Stimulated activated CD4-positive, alpha-beta T cell treated with anti-CD3 and anti-CD28 coated beads, Interleukin-15, amount 100 ng/mL, for 24 hours (primary cell): ENCODE measurements at places on chromosomes 12 and 14.

DNA sequence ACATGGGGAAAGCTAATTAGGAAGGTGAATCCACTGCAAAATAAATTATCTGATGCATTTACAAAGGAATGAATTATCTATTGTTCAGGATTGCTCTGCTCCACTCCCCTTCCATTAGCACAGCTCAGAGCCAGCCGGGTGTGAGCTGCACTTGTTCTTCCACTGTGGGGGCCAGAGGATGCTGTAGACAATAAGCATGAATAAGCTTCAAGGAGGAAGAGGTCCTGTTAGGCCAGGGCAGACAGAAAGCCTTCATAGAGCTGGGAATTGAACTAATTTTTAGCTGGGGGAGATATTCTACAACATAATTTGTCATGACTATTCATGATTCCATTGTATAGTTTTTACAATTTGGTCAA, 137.6 kb upstream of the MAX start:
- no peak for DNase-seq

DNA sequence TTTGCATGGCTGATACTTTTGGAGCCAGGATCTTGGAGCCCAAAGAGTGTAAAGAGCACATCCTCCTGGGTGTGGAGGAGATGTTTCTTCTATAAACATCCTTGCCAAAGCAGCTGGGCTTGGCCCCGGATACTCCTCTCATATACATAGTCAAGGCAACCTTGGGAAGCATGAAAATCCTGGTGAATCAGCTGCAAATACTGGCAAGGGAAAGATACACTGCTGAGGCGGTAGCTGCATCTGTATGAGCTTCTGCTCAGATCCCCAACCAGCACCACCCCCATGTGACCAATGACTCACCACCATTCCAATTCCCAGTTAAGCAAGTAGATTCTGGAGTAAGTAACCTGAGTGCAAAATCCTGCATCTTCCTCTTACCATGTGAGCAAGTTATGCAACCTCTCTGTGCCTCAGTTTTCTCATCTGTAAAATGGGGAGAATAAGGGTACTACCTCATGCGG, 567.4 kb downstream of the MED13L start:
- no peak for DNase-seq

DNA sequence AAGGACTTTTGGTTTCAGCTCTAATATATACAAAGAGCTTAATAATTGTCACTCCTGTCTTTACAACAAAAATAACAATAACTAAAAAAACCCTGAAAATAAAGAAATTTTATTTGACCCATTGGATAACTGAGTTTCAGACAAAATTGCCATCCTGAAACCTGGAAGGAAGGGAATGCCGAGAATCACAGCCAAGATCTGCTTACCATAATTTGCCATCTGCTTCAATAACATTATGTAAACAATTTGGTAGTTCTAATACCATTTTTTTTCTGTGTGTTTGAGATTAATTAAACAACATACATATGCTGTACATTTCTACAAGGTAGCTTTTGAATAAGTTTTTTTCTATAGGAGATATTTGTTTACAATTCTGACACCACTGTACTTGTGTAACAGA, 596.3 kb upstream of the MGAT4C start:
- no peak for DNase-seq

- no peak for DNase-seq
These were observed 12.9 kb downstream of the CREBL2 start for GRCh38 chr12:12624498-12624992.

GRCh38 chr12:88617352-88617751, 37.1 kb upstream of the KITLG start:
- no peak for DNase-seq

GRCh38 chr12:64911912-64912311, 87.5 kb downstream of the TBC1D30 start:
- DNase-seq, result no peak

GRCh38 chr12:26179826-26180225, 15.5 kb upstream of the SSPN start:
- DNase-seq, result no peak

DNA sequence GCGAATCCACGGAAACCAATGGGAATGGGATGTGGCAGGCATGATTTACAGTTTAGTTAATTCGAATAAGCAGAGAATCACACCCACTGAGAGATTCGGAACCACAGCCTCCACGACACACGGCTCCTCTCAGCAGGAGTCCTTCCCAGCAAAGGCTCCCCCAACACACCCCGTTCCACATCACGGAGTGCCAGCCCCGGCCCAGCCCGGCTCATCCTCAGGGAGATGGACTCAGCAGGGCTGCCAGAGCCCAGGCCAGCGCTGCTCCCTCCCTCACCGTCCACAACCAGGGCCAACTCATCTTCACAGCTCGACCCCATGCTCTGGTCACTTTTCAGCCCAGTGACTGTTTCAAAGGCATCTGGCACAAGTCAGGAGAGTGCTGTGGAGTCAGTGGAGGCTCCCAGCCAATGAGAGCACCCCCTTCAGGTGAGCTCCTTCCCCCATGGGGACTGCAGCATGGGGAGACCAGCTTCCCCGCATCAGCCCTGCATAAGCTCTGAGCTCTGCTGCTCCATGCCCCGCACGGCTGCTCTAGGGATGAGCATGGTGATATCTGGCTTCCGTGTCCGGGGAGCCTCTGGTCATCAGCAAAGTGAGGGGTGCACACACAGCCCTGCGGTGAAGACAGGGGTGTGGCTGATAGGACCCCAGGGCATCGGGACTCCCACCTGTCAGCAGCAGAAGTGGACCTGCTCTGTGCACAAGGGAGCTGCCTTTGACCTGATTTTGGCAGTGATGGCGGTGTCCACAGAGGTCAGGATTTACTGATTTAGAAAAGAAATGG, 238.8 kb upstream of the SFSWAP start:
- no peak for DNase-seq

GRCh38 chr14:105470350-105471296, 4.0 kb upstream of the CRIP2 start:
- DNase-seq, result no peak

GRCh38 chr14:31010935-31011334, 14.5 kb upstream of the AP4S1 start:
- DNase-seq, result no peak

DNA sequence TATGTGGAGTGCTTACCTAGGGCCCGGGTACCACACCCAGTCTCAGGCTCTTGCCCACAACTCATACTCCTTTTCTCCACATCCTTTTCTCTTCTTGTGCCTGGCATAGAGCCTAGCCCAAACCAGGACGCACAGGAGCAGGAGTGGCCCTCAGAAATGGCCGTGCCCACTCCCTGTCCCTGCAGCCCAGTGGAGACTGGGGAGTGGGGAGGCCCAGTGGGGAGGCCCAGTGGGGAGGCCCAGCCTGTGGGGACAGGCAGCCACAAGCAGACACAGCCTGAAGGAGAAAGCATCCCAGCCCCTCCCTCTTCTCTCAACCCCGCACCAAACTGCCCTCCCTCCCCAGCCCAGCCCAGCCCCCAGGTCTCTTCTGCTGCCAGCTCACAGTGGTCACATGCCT, 196.8 kb downstream of the KIF26A start:
- DNase-seq, result no peak

DNA sequence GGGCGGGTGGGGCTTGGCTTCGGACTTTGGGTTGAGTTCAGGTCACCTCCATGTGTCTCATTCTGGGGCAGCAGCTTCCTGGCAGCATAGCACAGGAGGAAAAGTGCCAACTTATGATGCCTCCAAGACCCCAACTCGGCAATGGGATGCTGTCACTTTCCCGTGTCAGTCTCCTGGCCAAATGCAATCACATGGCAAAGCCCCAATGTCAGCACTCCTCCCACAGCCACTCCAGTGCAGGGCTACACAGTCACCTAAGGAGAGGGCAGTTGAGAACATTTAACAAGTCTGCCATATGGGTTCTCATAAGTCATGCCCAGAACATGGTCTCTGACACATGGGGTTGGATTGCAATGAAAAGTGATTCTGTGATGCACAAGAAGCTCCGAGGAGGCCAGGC, 26.7 kb downstream of the ELK3 start:
- no peak for DNase-seq

DNA sequence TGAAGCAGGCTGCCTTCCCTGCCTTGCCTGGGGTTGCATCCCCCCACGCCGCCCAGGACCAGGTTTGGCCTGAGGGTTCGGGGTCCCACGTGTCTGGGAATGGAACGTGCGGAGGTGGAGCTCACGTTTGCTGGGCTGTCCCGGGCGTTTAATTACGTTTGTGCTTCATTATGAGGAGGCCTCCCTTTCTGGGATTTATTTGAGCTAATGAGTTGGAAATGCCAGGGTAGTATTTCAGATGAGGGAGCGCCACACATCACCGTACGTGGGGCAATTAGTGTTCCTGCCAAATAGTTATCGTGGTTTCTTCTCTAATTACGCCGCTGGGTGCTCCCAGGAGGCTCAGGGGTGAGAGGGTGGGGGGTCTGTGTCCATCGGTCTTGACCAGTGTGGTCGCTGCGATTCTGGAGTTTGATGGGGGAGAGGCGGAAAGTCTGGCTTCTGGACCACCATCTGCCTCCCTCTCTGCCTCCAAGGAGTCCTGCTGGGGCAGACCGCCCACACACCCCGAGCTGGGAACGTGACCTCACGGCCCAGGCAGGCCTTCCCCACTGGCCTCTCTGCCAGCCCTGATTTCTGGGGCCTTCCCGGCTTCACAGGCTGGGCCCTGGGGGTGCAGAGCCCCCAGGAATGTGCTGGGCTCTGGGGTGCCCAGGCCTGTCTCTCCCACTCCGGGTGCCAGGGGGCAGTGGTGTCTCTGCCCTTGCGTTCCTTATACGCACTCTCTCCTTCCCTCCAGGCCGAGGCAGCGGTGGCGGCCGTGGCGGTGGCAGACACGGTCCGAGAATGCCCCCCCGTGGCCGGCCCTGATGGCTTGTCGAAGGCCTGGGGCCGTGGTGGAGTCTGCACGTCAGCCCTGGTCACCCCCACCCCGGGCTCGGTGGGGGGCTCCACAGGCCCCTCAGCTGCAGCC, 18.9 kb downstream of the KIF26A start:
- no peak for DNase-seq

GRCh38 chr12:100724071-100724470, 70.5 kb upstream of the ANO4 start:
- DNase-seq, result no peak

DNA sequence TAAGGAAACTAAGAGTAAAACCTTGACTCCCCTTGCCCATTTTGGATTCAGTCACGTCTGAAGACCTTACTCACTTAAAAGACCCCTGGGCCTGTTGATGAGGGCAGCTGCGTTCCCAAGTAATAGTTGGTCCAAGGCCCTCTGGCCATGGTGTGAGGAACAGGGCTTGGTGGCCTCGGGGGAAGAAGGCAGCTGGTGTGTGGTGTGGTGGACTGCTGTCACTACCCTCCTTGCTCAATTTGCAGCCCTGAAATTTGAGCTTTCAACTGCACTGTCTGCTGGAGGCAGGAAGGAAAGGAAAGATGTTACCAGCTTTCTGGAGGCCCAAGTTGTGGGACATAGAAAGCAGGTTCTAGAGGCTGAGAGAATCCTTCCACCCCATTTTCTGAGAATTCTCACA, 128.2 kb downstream of the SLC38A6 start:
- no peak for DNase-seq

DNA sequence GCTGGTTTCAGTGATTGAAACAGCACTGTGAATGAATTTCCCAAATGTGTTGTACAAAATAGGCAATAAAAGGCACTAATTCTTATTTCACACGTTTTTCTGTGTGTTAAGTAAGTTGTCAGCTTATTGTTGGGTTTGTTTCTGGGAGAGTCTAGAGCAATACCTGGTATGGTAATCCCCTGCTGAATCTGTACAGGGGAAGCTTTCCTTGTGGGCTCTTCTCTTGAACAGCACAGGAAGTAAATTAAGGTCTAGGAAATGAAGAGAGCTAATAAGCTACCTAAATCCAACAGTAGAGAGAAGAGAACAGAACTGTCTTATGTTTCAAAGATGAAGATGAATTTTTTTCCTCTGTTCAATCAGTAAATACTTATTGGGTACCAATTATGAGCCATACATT, 406.7 kb downstream of the TMTC2 start:
- no peak for DNase-seq

- DNase-seq, result no peak
These were observed 101.0 kb downstream of the SCN8A start for GRCh38 chr12:51692016-51692415.

DNA sequence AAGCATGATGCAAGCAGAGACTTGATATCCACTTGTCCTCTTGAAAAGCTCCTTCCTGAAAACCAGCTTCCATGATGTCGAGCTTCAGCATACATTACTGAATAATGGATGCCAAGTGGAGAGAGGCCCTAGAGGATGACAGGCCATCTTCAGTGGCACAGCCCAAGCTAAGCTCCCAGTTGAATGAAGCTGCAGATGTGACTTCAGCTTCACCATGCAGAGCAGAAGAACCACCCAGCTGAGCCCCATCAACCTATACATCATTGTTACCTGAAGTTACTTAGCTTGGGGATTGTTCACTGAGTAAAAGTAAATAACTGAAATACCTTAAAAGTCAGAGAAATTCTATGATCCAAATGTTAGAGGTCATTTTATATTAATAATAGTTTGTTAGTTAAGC, 93.6 kb downstream of the HECTD4 start:
- no peak for DNase-seq

- DNase-seq, result peak; percentile 53
These were observed 26.5 kb downstream of the BMP4 start for GRCh38 chr14:53929871-53930715.

DNA sequence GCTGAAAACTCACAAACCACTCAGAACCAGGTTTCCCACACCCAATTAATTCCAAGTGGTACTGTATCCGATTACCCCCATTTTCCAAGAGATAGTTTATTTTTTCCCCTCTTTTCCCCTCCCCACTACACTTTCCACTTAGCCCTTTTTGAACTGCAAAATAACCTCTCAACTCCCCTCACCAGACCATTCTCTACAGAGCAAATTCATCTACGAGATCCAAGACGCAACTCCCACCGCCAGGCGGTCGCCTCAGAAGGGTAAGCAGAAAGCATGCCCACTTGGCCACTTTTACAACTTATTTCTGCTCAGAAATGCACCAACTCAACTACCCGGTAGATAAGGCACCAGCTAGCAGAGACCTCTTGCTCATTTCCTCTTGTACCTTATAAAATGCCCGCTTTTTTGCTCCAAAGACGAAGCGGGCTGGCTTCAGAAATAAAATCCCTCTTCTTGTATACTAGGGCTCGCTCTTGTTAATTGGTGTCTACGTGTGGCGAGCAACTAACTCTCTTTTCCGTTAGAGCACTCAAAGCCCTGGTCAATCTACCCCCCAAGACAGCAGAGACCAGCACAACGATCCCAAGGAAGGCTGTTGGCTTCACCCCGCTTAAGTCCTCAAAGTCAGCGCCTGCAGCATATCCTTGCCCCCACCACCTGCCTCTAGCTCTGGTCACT, 910 bp upstream of the SRP54 start:
- peak; percentile 56 for DNase-seq

GRCh38 chr12:125105600-125105999, 40.4 kb downstream of the AACS start:
- no peak for DNase-seq

GRCh38 chr12:124687917-124688316, 120.5 kb upstream of the NCOR2 start:
- peak; percentile 18 for DNase-seq

GRCh38 chr12:5258498-5258897, 173.4 kb upstream of the NTF3 start:
- no peak for DNase-seq
